ENCODE measurements at places on chromosomes 16 and 17.

DNA sequence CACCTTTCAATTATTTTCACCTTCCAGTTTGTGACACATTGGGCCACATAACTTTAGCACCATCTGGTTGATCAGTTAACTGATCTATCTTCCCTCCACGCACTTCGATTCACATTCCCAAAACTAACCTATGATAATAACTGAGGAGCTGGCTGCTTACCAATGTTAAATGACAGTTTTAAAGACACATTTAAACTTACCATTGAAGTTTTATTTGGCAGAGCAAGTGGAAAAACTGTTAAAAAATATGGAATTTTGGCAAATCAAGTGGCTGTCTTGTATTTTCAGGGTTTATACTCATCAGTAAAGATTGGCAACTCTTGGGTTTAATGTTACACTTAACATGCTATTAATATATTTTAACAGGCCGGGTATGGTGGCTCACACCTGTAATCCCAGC is 5.4 kb upstream of the APOH start:
- DNase-seq: no peak

DNA sequence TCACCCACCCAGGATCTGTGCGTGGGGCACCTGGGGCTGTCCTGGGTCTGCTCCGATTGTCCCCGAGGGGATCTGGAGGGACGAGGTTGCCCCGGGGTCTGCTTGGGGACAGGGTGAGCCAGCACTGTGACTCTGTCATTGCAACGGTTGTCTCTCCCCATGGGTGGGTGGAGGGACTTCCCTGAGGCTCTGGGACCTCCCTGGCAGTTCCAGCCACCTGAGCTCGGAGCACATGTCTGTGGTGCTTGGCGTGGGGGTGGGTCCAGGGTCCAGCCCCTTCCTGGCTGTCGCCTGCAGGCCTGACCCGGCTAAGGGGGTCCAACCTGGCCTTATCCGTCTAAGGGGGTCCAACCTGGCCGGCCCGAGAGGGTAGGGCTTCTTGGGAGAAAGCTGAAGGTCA is 8.5 kb upstream of the CBFA2T3 start:
- no peak for DNase-seq

GRCh38 chr17:27446569-27447301 is 9.5 kb upstream of the KSR1 start:
- DNase-seq: no peak

DNA sequence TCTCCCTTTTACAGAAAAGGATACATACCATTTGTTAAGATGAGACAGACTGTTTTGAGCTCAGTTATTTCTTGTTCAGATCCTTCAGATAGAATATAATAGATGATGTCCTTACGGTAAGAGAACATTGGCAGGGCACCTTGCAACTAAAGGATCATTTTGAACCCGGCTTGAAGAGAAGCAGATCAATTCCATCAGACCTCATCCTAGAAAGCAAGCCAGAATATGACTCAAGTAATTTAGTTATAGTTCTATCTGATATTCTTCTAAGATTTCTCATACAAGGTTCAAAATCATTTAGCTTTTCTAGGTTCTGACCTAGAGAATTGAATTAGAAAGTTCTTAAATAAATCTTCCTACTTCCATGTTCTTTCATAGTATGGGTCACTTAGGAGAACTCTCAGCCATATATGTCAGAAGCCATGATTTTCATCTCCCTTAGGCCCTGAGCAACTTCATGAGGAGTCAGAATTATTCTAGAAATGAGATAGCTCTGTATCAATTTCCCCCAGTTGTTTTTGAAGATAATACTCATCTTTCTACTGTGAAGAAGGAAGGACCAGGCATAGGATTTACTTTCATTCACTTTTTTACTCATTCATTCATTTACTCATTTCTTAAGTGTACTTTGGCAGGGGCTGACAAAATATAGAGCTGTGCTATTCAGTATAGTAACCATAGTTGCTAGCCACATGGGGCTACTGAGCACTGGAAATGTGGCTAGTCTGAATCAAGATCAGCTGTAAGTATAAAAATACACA is 2.5 kb upstream of the CMTM1 start:
- DNase-seq: no peak

- no peak for DNase-seq
These were observed 9.9 kb upstream of the CCL5 start for GRCh38 chr17:35889818-35890773.

- DNase-seq: no peak
These were observed 198.7 kb downstream of the KCNJ2 start for GRCh38 chr17:70368011-70368410.
